Heart left ventricle (tissue), 16 donors: ENCODE measurements at places on chromosomes 5 and 9.

DNA sequence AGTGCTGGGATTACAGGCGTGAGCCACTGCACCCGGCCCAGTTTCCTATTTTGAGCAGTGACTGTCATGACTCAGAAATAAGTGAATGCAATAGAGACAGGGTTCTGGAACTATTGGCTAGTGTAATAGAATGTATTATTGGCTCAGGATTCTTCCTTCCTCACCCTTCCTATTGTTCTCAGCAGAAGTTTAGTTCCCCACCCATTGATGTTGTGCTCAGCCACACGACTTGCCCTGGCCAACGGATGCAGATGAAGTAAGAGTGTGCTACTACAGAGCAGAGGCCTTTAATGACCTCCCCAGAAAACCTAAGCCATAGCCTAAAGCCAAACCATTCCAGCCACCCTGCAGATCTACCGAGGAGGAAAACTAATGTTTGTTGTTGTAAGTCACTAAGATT, 287.9 kb downstream of the AGTPBP1 start:
- DNase-seq, result peak; percentile 49

DNA sequence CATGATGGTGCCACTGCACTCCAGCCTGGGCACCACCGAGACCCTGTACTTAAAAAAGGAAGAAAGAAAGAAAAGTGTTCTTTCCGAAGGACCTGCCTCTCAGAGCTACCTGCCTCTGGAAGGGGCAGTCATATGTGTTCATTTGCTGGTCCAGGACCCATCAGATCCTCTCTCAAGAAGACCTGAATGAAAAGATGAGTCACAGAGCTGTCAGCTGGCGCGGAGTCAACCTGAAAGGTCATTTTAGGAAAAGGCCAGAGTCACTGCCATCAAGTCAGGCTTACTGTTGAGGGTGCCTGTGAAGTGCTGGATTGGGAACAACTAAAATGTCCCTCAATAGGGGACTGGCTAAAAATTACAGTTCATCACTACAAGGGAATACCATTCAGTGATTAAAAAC, 14.9 kb upstream of the HRH2 start:
- DNase-seq, result no peak

DNA sequence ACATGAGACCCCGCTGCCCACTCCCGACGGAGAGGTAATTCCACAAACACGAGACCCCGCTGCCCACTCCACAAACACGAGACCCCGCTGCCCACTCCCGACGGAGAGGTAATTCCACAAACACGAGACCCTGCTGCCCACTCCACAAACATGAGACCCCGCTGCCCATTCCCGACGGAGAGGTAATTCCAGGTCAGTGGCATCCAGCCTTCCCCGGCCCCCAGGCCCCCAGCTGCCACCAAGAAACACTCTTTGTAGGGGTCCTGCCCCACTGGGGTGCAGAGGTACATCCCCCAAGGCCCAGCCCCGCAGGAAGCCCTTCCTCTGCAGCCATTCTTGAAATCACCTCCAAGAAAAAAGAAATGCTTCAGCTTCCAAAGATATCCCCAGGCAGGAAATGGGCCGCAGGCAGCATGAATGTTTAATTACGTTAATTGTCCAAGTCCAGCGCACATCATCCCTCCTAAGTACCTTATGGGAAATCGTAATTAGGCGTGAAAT, 115.9 kb downstream of the ADAMTS2 start:
- no peak for DNase-seq

GRCh38 chr9:137437691-137438590, 3.2 kb downstream of the ENTPD8 start:
- peak; percentile 52 for DNase-seq

GRCh38 chr9:35920051-35920620, 10.8 kb downstream of the SPAAR start:
- no peak for DNase-seq

DNA sequence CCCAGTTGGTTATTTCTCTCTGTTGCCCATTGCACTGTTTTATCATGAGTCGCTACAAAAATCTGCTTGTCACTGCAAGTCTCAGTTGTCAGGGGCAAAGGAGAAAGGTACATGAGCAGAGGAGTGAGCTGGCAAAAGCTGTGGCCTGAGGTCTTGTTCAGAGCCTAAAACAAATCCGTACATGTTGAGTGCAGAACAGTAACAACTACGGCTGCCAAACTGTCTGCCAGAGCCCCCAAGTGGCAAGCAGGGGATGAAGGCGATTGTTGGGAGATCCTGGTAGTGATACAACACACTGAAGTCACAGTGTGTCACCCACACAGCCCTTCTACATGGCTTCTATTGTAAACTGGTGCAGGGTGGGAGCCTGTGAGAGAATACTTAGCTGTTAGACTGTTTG, 50.9 kb downstream of the BRINP1 start:
- no peak for DNase-seq

DNA sequence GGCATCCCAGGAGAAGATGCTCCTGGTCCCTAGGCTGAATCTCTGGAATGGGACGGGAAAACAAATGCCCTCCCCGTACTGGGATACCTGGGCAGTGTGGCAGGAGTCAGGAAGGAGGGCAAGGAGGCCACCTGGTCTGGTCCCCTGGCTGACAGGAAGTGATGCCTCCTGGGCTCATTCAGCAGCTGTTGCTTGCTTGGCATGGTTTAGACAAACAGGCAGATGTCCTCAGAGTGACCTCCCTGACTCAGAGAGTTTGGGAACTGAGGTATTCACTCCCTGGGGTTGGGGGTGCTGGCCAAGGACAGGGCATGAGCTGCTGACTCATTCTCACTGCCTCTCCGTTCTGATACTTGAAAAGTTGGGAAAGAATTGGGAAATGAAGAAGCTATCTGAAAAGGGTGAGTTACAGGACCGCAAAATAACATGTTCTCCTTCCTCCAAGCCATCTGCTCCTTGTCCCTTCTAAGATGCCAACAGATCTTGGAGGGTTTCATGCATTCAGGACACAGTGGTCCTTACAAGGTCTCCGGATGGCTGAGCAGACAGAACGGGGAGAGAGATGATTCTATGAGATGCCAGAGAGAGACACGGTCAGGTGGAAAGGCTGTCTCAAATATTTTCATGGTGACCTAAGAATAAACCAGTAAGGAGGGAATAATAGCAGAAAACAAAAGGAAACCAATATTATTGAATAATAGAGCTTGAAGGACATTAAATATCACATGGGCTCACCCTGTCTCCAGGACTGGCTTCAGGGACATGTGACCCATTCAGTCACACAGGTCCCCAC, 534.5 kb downstream of the BNC2 start:
- peak; percentile 78 for DNase-seq

GRCh38 chr5:171493646-171494393, 74.4 kb downstream of the FGF18 start:
- DNase-seq, result no peak

- DNase-seq, result no peak
These were observed 17.9 kb downstream of the ANXA6 start for GRCh38 chr5:151139646-151140045.

DNA sequence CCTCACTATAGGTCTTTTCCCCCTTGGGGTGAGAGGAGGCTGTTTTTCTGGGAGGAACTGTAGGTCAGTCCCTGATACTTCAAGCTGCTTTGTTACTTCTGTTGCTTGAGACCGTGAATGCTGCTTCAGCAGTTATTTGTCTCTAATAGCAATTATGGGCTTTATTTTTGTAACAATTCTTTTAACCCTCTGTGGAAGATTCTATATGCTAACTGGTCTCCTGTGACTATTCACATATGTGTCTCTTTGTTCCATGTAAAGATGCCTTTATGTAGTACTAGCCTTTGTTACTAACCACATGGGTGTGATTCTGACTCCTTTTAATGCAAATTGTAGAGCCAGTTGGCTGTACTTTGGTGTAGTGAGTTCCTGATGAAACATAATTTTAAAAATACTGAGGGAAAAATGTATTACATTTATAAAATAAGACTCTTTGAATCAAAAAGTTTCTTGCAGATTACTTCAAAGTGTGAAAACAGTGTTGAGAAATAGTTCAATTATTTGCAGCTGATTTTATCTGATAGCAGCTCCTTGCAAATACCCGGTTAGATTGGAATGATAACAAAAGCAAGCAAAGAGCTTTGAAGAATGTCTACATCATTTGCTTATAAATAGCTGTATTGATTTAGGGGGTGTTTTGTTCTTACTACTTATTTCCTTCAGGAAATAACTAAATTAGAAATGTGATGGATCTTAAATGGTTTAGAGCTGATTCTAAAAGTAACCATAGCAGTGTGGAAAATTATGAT, 46.6 kb downstream of the ANGPTL2 start:
- DNase-seq, result no peak

DNA sequence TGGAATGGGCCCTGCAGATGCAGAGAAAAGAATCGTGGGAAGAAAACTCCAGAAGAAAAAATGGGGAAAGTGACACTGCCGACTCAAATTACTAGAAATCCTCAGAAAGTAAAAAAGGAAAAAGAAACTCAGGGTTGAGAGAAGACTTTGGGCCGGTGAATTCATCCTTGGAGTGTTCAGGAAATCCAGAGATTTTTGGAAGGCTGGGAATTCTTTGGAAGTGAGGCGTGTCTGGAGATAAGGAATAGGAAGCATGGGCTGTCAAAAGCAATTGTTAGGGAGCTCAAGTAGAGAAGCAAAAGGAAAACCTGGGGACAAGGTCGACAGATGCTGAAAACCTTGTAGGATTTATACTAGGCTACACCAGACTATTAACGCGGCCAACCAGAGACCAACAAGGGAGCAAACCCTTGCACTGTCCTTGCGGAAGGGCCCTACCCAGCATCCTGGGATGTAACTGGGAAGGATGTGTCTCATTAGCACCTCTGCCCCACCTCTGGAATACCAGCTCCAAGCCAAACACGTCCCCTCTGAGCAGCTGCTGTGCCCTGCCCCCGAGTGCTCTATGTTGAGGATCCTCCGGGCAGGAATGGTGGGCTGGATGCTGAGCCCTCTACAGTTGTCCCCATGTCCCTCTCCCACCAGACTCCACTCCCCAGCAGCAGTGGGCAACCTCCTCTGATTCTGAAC, 11.6 kb downstream of the DAB2IP start:
- no peak for DNase-seq

DNA sequence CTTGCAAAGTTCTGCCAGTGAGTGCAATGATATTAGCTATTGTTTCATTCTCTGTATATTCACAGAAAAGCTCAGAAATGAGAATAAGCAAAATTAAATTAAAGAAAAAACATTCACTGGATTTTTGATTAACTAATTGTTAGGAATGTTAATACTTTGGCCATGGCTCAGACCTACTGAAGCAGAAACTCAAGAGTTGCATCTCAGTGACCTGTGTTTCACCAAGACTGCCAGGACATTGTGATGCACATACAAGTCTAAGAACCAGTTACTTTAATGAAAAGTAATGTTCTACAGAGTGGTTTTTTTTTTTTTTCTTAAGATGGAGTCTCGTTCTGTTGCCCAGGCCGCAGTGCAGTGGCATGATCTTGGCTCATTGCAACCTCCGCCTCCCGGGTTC, 464.9 kb upstream of the NMUR2 start:
- no peak for DNase-seq

- no peak for DNase-seq
These were observed 16.5 kb upstream of the QRFP start for GRCh38 chr9:130912932-130913598.

- DNase-seq, result no peak
These were observed 39.2 kb downstream of the ARRDC3 start for GRCh38 chr5:91343916-91344315.

DNA sequence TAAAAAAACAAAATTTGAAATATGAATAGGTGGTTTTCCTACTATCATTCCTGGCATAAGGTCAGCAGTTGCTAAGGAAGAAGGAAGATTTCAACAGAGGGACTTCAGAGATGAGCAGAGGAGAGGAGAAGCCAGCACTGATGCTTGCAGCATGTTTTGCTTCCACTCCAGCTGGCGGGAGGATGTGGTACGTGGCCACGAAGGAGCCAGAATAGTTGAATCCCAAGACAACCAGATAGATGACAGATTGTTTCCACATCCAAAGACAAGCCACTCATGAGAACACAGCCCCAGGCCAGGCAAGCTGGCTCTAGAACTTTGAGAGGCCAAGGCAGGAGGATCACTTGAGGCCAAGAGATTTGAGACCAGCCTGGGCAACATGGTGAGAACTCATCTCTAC, 15.1 kb downstream of the TIMD4 start:
- no peak for DNase-seq
